ENCODE measurements at places on chromosomes 3 and 15.

DNA sequence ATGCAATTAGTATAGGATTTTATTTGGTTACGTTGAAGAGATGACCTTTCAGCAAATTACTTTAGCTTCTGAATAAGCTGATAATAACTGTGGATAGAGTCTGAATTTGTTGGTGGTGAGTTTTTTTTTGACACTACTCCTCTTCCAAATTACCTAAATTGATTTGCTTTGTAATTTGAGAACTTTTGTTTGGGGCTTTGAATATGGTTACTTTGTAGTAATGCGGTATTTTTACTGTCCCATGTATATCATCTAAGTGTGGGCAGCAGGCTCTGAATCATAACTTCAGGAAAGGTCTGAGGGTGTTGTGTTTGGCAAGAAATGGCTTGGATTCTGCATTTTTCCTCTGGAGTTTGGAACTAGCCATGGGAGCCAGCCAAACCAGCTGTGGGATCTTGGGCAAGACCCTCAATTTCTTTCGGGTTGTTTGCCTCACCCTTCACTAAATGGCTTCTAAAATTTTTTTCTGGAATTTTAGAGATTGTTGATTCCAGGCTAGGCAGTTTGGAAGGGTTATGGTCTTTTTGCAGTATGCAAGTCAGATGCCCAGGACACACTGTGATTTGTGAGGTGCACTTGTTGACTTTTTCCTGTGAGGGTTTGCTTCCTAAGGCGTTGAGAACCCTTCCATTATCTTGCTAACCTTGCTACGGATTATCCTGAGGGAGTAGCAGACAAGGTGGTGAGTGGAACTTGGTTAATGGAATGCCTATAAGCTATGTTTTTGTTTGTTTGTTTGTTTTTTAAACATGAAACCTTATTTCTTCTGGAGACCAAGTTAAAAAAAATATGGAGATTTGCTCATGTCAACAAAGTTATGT, 10.4 kb downstream of the PTPRG start:
- no peak for DNase-seq

DNA sequence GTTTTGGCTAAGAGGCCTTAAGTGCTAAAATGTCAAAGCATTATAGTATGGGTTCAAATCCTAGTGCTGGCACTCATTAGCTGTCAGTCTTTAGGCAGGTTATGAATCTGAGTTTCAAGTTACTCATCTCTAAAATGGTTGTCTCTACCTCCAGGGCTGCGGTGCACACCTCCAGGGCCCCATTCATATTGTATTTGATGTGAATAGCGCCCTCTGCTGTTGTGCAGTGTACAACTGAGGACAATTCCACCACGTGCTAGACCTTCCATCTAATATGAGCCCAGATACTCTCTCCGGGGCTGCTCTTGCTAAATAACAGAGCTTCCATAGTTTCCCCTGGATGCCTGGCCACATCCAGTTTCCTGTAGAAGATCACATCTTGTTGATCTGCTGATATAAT, 54.3 kb downstream of the OXNAD1 start:
- DNase-seq: no peak

DNA sequence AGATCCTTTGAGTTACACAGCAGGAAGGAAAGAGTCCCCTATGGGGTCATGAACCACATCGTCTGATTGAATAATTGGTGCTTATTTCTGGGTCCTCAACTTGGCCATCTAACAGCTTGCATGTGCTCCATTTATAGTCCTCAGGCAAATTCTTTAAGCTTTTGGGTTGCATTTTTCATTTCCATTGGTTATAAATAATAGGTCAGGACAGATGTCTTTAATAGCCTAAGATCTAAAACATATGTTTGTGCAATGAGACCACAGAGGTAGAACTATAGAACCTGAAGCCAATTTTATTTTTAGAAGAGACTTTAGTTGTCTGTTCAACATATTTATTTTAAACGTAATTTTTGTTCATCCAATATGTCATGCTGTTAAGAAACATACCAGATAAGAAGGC, 43.2 kb downstream of the CD200R1L start:
- no peak for DNase-seq

DNA sequence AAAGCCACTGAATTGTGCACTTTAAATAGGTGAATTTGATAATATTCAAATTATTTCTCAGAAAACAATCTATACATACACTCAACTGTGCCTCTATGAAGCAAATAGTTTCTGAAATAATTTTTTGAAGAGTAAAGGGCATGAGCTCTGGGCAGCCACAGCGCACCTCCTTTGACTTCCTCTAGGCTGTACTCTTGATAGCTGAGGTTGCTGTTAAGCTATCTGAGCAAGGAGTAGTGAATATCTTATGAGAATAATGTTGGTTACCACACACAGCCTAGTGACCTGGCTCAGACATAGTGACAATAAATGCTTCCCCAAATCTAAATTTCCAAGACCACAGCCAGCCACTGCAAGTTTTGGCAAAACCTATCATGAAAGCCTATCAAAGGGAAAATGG, 11.6 kb upstream of the SEC61A1 start:
- DNase-seq: no peak

DNA sequence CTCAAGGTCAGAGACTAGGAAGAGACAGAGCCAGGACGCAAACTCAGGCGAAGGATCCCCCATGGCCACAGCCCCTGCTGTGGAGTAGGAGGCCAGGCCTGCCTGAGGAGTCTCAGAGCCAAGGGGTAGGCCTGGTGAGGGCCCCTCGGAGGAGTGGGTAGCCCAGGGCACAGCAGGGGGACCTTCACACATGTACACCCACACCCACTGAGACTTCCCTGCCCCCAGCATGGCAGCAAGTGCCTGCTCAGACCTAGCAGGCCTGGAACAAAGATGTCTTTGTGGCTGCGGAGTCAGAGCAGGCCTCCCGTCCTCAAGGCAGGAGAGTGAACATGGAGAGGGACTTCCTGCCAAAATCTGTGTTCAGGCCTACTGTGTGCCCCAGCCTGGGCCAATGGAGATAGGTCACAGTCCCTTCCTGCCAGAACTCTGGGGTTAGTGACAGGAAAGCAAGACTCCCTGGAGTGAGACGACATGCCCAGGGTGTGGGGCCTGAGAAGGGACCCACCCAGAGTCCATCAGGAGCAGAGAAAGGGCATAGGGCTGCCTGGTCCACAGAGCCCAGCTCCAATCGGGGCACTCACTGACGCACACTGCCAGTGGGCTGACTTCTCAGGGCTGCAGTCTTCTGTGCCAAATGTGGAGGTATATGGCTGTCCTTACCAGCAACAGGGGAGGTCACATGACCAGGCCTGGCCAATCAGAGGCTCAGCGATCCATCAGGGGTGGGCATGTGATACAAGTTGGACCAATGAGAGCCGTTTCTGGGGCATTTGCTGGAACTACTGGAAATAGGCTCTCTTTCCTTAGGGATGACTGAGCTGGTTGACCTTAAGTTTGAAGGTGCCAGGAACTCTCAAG, 2.3 kb downstream of the GRIP2 start:
- no peak for DNase-seq

DNA sequence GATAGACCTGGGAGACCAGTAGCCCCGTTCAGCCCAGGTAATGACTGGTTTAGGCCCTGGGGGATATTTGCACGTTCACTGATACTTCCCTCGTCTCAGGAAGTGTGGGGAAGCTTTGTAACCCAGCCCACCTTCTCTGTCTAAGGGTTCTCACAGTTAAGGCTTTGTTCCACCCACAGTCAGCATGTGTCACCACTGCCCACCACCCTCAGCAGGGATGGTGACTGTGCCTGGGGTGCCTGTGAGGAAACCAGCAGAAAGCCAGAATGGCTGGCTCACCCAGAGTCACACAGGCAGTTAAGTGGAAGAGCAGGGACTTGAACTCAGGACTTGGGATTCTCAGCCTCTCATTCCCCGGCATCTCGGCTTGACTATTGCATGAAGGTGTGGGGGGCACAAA, 5.2 kb downstream of the KBTBD13 start:
- DNase-seq: no peak

DNA sequence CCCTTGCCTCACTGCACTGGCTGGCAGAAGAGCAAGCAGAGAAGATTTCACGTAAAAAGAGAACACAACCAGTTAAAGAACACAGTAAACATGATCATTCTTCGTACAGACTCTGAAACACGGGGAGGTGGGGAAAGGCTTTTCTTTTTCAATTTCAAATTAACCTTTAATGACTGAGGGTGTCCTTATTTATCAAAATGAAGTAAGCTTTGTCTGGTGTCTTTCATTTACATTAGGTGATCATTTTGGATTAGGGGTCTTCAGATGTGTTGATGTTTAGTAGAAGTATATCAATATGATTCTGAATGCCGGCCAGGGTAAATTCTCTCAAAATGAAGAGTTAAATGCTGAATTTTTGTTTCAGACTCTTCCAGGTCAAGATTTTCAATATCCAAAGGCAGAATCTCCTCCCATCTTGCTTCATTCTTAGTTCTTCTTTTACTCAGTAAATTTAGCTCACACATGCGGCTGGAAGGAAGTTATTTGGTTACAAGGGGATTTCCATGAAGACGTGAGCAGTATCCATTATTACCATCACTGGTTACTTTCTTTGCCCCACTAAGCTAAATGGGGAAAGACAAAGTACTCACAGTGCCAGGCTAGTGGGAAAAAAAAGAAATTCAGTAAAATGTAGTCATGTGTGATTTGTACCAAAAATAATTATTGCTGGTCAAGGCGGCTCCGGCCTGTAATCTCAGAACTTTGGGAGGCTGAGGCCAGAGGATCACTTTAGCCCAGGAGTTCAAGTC, 272.2 kb upstream of the NR2F2 start:
- no peak for DNase-seq

- DNase-seq: no peak
Measured at GRCh38 chr3:133491481-133492059, 81.9 kb upstream of the CDV3 start.

- peak; percentile 94 for DNase-seq
Measured at GRCh38 chr3:87227104-87227834, at the start of gene CHMP2B. Gene CHMP2B (plus strand): TSS chr3:87227309. CDS start chr3:87227523, 214 bp downstream.

- DNase-seq: no peak
Measured at GRCh38 chr3:41974223-41974622, 12.3 kb upstream of the ULK4 start.

DNA sequence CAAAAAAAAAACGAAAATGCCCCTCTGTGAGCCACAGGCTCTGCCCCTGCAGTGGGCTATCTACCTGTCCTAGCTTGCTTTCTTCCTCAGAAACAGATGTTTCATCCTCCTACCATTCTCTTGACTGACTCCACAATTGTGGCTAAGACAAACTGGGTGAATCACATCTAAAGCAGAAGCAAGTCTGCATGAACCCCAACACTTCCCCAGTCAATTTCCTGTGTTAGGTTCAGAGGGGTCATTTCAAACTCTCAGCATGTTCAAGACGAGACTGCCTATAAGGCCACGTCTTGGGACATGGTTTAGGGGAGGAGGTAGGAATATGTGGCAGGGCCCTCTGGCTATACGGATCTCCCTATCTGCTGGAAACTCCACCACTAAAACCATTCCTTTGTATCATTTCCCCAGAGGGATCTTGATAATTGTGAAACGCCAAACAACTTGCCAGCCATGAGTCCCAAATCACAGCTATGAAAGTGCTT, 28.6 kb upstream of the ANKDD1A start:
- no peak for DNase-seq

DNA sequence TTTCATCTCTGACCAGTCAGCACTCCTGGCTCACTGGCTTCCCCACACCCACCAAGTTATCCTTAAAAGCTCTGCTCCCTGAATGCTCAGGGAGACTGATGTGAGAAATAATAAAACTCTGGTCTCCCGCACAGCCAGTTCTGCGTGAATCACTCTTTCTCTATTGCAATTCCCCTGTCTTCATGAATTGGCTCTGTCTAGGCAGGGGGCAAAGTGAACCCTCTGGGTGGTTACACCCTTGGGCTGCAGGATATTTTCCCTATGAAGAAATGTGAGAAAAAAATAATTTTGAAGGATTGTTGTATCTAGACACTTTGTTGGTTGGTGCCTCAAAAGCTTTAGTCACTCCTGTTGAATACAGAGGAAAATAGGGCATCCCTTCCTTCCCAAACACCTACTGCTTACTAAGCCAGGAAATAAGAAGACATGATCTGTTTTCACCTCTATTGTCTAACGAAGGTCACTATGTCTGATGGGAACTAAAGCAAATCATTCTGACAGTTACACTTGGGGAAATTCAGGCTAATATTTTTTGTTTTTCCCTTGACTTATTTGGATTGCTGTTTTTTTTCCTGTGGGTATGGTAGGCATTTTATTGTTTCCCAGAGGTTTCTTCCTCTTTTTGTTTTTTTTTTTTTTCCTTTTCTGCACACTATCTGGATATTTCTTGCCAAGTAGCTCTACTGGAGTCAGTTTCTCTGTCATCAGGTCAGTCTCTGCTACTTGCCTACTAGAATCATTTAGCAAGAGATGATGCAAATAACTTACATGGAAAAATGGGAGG, 15.3 kb upstream of the TNFSF10 start:
- no peak for DNase-seq

GRCh38 chr15:40999190-40999589, 45.9 kb downstream of the CHAC1 start:
- DNase-seq: no peak

DNA sequence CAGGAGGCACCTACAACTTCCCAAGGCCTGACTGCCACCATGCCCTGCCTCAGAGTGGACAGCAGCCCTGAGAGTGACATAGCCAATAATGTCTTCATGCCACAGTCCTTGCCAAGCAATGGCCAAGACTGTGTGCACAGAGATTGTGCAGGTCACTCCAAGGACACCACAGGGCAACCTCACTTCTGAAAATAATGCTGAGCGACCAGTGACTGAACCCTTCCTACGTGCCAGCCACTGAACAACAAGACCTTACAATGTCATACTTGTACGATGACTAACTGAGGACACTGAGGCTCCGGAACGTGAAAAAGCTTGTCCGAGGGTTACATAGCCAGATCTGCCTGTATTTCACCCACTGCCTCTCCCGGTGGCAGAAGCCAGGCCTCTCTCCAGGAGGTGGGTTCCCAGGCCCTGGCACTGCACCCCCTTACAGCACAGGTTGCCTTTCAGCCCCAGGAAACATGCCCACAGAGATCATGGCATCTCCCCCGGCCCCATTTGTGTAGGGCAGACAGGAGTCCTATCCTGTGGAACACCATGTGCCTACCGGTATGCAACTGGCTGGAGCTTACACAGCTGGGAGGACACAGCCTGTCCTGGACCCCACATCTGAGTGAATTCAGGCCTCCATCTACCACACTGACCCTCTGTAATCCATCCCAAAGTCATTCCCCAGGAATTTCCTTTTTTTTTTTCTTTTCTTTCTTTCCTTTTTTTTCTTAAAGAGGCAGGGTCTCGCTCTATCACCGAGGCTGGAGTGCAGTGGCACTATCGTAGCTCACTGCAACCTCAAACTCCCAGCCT, 72.3 kb downstream of the SLC12A8 start:
- no peak for DNase-seq

DNA sequence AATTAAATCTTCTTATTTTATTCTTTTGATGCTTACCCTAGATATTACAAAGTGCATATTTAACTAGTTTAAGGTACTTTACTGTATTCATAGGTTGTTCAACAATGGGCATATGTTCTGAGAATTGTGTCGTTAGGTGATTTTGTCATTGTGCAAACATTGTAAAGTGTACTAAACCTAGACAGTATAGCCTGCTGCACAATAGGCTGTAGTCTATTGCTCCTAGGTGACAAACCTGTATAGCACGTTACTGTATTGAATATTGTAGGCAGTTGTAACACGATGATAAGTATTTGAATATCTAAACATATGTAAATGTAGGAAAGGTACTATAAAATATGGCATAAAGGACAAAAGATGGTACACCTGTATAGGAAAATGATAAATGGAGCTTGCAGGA, 100.7 kb downstream of the CACNA2D3 start:
- DNase-seq: no peak
